ENCODE measurements at places on chromosomes 6 and 20.

DNA sequence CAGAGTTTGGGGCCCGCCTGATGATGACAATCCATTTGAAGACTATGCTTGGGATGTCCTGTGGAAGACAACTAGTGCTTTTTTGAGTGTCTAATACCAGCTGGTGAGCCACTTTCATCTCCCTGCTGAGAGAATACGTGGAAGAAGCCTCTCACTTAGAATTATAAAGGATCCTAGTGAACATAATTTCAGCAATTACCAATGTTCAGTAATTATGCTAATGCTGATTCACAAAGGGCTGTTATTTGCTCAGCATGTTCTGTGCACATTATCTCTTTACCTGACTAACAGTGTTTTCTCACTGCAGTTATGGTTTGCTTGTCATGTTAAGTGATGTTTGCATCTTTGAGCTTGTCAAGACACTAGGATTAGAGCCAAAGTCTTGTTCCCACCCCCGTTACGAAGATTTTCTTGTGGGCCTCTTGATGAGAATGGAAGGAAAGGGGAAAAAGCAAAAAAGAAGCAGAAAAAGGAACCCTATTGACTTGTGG lies 282.1 kb upstream of the CHD6 start:
- DNase-seq = no peak
- H3K27ac ChIP-seq = no peak overlapping the region
- no peak overlapping the region for H3K4me3 ChIP-seq
- no peaks in the 10 kb centered on the region for H3K27me3 ChIP-seq

- peaks cover 15% of the 10 kb centered on the region for H3K4me1 ChIP-seq
- H3K27ac ChIP-seq = no peak overlapping the region
- no peak overlapping the region for H3K4me3 ChIP-seq
- H3K27me3 ChIP-seq = no peaks in the 10 kb centered on the region
- no peak for DNase-seq
These were observed 1217.6 kb upstream of the GJE1 start for GRCh38 chr6:140915103-140915502.

- H3K27me3 ChIP-seq = no peaks in the 10 kb centered on the region
- DNase-seq = no peak
- no peak overlapping the region for H3K27ac ChIP-seq
- H3K4me3 ChIP-seq = no peak overlapping the region
These were observed 213.9 kb upstream of the PRDM1 start for GRCh38 chr6:105872249-105872648.

DNA sequence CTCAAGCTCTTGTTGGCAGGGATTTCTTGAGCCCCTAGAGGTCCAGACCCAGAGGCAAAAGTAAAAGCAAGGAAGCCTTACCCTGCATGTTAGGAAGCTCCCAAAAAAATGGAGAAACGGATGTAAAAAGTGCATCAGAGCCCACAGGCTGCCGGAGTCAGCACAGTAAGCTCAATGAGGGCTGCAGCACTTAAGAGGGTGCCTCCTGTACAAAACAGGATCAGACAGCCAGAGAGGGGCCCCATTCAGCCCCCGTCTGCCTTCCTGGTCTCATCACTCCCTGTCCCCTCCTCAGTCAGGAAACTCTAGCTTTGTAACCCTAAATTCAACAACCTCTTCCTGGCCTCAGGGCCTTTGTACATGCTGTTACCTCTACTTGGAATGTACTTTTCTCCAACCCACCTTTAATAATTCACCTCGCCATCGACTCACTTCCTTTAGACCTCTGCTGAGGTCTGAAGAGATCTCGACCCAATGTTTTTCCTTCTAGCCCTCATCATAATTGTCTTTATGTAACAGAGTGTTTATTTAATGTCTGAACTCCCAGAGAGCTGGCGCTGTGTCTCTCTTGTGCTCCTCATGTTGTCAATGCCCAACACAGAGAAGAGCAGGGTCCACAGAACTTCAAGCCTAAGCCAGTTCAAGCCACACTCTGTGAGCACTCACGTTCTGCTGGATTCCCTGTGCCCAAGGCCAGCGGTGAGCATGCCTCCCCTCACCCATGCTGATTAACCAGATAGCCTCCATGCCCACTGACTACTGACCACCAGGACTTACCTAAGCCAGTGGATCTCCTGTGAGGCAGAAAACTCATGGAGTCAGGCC lies 2.8 kb upstream of the PLCG1 start:
- H3K27me3 ChIP-seq = no peaks in the 10 kb centered on the region
- H3K36me3 ChIP-seq = peaks cover 24% of the 10 kb centered on the region
- H3K27ac ChIP-seq = no peak overlapping the region

- H3K4me1 ChIP-seq = peaks cover 21% of the 10 kb centered on the region
- H3K36me3 ChIP-seq = no peaks in the 10 kb centered on the region
- H3K27ac ChIP-seq = no peak overlapping the region
- peak; percentile 71 for DNase-seq
- H3K27me3 ChIP-seq = no peaks in the 10 kb centered on the region
These were observed 13.2 kb upstream of the TFB1M start for GRCh38 chr6:155327326-155328073.

GRCh38 chr20:49306903-49307620 lies 29.2 kb upstream of the ZNFX1 start:
- no peaks in the 10 kb centered on the region for H3K36me3 ChIP-seq
- H3K4me1 ChIP-seq = no peaks in the 10 kb centered on the region
- no peak overlapping the region for H3K27ac ChIP-seq
- no peak overlapping the region for H3K4me3 ChIP-seq

DNA sequence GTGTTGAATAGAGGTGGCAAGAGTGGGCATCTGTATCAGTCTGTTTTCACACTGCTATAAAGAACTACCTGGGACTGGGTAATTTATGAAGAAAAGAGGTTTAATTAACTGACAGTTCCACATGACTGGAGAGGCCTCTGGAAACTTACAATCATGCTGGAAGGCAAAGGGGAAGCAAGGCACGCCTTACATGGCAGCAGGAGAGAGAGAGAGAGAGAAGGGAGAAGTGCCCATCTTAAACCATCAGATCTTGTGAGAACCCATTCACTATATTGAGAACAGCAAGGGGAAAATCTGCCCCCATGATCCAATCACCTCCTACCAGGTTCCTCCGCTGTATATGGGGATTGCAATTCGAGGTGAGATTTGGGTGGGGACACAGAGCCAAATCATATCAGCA lies 18.6 kb upstream of the PPP1R14C start:
- peaks cover 8% of the 10 kb centered on the region for H3K4me1 ChIP-seq
- peaks cover 16% of the 10 kb centered on the region for H3K27me3 ChIP-seq
- no peak overlapping the region for H3K27ac ChIP-seq
- no peaks in the 10 kb centered on the region for H3K36me3 ChIP-seq
- no peak overlapping the region for H3K4me3 ChIP-seq

DNA sequence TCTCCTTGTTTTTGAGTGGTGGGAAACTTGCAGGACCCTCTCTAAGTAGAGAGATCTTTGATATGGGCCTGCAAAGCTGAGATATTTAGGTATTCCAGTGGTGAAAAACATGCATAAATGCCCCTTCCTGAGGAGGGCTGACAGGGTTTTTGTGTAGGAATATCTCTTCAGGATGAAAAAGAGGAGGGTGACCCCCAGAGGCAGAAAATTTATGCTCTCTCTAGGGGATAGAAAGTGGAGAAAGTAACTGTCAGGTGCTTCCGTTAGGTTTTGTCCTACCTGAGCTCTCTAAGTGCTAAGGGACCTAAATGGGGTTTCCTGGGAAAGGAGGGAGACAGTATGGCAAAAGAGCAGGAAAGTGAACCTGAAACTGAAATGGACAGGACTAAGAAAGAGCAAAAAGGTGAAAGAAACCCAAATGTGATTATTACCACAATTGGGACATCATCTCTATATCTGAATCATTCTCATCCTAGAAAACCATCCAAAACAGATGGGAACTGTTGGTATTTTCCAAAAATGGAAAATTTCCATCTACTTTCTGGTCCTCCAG lies 2.0 kb downstream of the COL19A1 start:
- DNase-seq = no peak
- H3K36me3 ChIP-seq = no peaks in the 10 kb centered on the region
- H3K4me3 ChIP-seq = peak overlapping the region; percentile 82
- peaks cover 64% of the 10 kb centered on the region for H3K27me3 ChIP-seq
- peaks cover 18% of the 10 kb centered on the region for H3K4me1 ChIP-seq

GRCh38 chr6:72709431-72709830 lies 87.6 kb downstream of the KCNQ5 start:
- no peak for DNase-seq
- no peak overlapping the region for H3K27ac ChIP-seq
- peaks cover 4% of the 10 kb centered on the region for H3K4me1 ChIP-seq

- H3K36me3 ChIP-seq = no peaks in the 10 kb centered on the region
- no peak overlapping the region for H3K4me3 ChIP-seq
- no peak overlapping the region for H3K27ac ChIP-seq
- H3K4me1 ChIP-seq = peaks cover 8% of the 10 kb centered on the region
- no peak for DNase-seq
These were observed 24.8 kb downstream of the EPB41L1 start for GRCh38 chr20:36179170-36179945.

DNA sequence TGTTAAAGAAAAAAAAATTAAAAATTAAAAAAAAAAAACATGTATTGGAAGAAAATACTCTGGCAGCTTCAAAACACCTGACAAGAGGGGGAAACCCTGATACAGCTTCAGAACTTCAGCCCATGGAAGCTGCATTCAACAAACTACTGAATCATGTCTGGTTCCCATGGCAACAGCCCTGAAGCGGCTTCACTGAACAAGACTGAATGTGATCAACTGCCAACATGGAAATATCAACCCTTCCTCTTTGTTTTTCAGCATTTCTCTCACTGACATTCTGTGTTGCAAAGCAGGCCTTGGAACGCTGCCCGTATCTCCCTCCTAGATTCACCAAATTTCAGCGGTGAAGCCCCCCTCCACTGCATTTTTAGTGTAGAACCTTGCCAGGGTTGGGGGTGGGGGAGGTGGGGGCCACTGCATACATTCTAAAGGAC lies 91.3 kb upstream of the SHLD1 start:
- H3K36me3 ChIP-seq = no peaks in the 10 kb centered on the region
- peaks cover 27% of the 10 kb centered on the region for H3K4me1 ChIP-seq
- no peak overlapping the region for H3K27ac ChIP-seq
- no peak overlapping the region for H3K4me3 ChIP-seq

- no peak for DNase-seq
- no peak overlapping the region for H3K4me3 ChIP-seq
- H3K27ac ChIP-seq = no peak overlapping the region
- peaks cover 52% of the 10 kb centered on the region for H3K4me1 ChIP-seq
- H3K36me3 ChIP-seq = no peaks in the 10 kb centered on the region
These were observed 23.7 kb upstream of the TMEM14A start for GRCh38 chr6:52647199-52647598.

- peaks cover 27% of the 10 kb centered on the region for H3K4me1 ChIP-seq
- H3K27ac ChIP-seq = no peak overlapping the region
- DNase-seq = no peak
- no peaks in the 10 kb centered on the region for H3K27me3 ChIP-seq
- H3K36me3 ChIP-seq = peaks cover 40% of the 10 kb centered on the region
These were observed 82.9 kb downstream of the RPP40 start for GRCh38 chr6:4920914-4921410.

- no peak overlapping the region for H3K4me3 ChIP-seq
- H3K27ac ChIP-seq = no peak overlapping the region
- no peak for DNase-seq
- peaks cover 38% of the 10 kb centered on the region for H3K4me1 ChIP-seq
- no peaks in the 10 kb centered on the region for H3K36me3 ChIP-seq
These were observed 133.9 kb downstream of the IPCEF1 start for GRCh38 chr6:154222716-154223115.

DNA sequence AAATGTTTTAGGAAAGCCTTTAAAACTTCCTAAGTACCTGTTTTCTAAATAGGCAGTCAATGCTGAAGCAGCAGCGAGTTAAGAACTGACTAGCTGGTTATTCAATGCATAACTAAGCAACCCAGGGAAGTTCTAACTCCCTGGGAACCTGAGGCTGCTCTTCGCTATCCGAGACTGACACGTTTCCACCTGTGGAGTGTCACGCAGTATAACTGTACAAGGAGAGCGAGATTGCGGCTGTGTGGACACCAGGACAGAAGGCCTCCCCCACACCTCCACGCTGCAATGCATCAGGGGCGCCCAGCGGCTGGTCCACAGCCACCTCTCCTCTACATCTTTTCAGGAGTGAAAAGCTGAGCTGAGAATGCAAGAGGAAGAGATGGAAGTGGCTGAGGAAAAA lies 8.0 kb downstream of the PXDC1 start:
- DNase-seq = no peak
- H3K27me3 ChIP-seq = peaks cover 49% of the 10 kb centered on the region
- H3K36me3 ChIP-seq = no peaks in the 10 kb centered on the region

GRCh38 chr6:115363379-115363778 lies 697.3 kb downstream of the FRK start:
- no peak for DNase-seq
- H3K27ac ChIP-seq = no peak overlapping the region
- H3K4me1 ChIP-seq = no peaks in the 10 kb centered on the region
- no peak overlapping the region for H3K4me3 ChIP-seq
- peaks cover 7% of the 10 kb centered on the region for H3K27me3 ChIP-seq
- H3K36me3 ChIP-seq = no peaks in the 10 kb centered on the region

GRCh38 chr6:7446619-7447325 lies 57.2 kb downstream of the RIOK1 start:
- H3K27me3 ChIP-seq = peaks cover 8% of the 10 kb centered on the region
- H3K4me3 ChIP-seq = no peak overlapping the region
- H3K36me3 ChIP-seq = no peaks in the 10 kb centered on the region
- no peak overlapping the region for H3K27ac ChIP-seq
- DNase-seq = peak; percentile 43
- peaks cover 32% of the 10 kb centered on the region for H3K4me1 ChIP-seq

GRCh38 chr6:116452531-116452930 lies 8.6 kb upstream of the CALHM6 start:
- no peaks in the 10 kb centered on the region for H3K36me3 ChIP-seq
- no peak overlapping the region for H3K4me3 ChIP-seq
- peaks cover 33% of the 10 kb centered on the region for H3K4me1 ChIP-seq
- DNase-seq = no peak

- no peak overlapping the region for H3K27ac ChIP-seq
- peaks cover 20% of the 10 kb centered on the region for H3K4me1 ChIP-seq
- H3K27me3 ChIP-seq = peaks cover 13% of the 10 kb centered on the region
These were observed 150.4 kb downstream of the BFSP1 start for GRCh38 chr20:17380801-17381200.

DNA sequence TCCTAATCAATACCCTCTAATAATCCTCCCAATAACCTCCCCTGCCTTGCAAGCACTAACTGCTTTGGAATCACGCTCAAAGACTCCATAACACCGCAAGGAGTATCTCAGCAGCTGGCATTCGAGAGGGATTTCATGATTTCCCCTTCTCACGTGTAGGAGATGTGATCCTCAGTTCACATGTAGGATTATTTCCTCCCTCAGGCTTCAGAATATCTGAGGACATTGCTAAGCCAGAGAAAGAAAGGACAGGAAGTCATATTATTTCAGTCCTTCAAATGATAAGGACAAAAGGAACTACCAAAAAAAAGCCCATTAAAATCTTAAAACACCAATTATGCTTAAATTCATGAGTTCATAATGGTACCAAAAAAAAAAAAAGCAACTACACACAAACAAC lies 122.9 kb downstream of the NFATC2 start:
- H3K27me3 ChIP-seq = peaks cover 17% of the 10 kb centered on the region
- DNase-seq = no peak
- H3K36me3 ChIP-seq = no peaks in the 10 kb centered on the region
- H3K4me3 ChIP-seq = no peak overlapping the region
- no peak overlapping the region for H3K27ac ChIP-seq

- no peak overlapping the region for H3K27ac ChIP-seq
- H3K36me3 ChIP-seq = no peaks in the 10 kb centered on the region
- no peak for DNase-seq
- H3K4me1 ChIP-seq = no peaks in the 10 kb centered on the region
These were observed 14.7 kb downstream of the ENPP3 start for GRCh38 chr6:131651782-131652181.

GRCh38 chr20:33053291-33054106 lies at the start of gene BPIFB3:
Gene BPIFB3, plus strand, starts transcription at chr20:33053903. Its CDS starts 1,533 bp downstream, at chr20:33055436.
- H3K36me3 ChIP-seq = no peaks in the 10 kb centered on the region
- H3K27ac ChIP-seq = no peak within 1 kb of the TSS
- peaks cover 23% of the 10 kb centered on the region for H3K27me3 ChIP-seq
- H3K4me3 ChIP-seq = no peak within 1 kb of the TSS

Measured in nephron progenitor cell (in vitro differentiated cells).